ENCODE measurements at places on chromosomes 13 and 19.
A peak's percentile ranks its signal among the peaks of the same experiment; 100 is the strongest.

GRCh38 chr13:97339019-97339987 is 94.7 kb upstream of the RAP2A start:
- peak; percentile 38 for DNase-seq

DNA sequence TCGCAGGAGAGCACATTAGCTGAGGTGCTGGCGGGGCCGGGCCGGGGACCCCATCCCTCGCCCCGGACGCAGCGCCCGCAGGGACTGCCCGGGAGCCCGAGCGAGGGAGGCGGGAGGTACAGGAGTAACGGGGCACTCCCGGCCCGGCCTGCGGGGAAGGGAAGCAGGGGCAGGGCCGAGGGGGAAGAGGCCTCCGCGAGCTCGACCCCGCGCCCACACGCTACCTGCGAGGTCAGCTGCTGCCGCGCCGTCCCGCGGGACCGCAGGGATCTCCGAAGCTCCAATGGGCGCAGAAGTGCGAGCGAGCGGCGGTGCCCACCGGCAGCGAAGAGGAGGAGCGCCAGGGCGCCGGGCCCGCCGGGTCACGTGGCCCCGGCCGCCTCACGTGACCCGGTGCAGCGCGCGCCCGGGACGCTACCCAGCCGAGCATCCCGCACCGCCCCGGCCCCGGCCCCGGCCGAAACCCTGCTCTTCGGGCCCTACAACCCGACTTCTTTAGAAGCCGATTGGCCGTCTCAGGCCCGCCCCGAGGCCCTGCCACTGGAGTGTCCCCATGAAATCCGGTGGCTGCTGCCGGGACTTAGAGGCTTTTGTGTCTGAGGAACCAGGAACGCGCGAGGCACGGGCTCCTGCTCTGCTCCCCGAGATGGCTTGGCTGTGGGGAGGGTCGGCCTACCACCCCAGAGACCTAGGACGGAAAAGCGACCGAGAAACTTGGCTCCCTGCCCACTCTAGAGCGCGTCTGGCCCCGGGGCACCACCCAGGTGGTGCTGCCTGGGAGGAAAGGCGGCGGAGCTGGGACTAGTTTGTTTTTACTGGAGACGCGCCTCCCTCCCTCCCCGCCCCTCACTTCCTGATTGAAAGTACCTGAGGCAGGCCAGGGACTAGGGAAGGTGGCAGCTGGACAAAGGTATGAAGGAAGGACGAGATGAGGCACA is at the start of gene RCBTB1:
RCBTB1 (minus strand) TSS at position 339 of the 938 bp plus-strand sequence. CDS start 18,279 bp downstream, outside the sequence.
- DNase-seq: peak; percentile 70

GRCh38 chr13:36395280-36395679 is 37.0 kb upstream of the CCNA1 start:
- no peak for DNase-seq

GRCh38 chr19:58566989-58567388 is 6.1 kb downstream of the MZF1 start:
- no peak for DNase-seq

DNA sequence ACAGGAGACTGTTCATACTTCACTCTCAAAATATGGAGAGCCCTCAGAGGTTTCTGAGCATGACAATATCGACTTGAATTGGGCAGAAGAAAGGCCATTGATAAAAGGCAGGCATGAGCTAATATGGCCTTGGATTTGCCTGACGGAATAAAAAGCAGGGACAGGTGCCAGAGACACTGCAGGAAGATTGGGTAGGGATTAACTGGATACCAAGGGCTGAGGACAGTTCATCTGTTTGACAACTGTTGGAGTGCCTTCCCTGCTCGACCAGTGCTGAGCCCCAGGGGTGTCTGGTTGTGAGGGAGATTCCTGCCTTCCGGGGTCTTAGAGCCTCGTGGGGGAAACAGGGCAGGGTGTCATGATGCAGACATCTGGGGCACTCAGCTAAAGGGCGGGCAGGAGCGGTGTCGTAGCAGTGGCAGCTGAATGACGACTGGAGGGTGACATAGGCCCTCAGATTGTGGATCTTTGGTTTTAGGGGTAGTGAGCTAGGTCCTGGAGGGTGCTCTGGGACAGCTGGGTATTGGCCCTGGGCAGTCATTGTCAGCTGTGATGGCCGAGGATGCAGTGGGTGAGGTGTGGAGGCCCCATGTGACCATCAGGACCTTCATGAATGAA is 12.3 kb downstream of the GATAD2A start:
- DNase-seq: no peak

DNA sequence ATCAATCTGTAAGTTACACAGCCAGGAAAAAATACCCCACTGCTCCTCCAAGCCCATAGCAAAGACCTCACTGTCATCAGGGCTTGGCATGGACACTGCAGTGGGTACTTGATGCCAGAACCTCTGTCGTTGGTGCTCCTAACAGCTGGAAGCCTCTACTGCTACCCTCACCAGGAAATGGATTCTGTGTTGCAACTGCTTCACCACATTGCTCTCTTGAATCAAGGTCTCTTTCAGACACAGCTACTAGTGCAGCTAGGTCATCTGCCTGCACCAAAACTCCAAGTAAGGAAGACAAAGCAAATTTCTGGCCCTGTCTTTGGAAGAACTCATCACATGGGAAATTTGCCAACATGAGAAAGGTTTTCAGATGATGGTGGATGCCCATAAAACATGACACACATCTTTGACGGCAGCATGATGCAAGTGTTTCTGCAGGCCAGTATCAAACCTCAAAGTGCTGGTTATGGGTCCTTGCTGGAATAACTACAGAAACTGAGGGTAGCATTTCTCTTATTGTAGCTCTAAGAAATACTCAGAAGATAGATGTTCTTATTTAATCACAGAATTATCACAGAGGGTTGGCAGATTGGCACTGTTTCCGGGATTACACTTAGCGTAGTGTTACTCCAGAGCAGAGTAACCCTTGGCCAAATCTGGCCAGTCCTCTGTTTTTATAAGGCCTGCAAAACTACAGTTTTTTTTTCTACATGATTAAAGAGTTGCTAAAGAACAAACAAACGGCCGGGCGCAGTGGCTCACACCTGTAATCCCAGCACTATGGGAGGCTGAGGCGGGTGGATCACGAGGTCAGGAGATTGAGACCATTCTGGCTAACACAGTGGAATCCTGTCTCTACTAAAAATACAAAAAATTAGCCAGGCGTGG is 12.9 kb upstream of the PCCA start:
- DNase-seq: no peak

DNA sequence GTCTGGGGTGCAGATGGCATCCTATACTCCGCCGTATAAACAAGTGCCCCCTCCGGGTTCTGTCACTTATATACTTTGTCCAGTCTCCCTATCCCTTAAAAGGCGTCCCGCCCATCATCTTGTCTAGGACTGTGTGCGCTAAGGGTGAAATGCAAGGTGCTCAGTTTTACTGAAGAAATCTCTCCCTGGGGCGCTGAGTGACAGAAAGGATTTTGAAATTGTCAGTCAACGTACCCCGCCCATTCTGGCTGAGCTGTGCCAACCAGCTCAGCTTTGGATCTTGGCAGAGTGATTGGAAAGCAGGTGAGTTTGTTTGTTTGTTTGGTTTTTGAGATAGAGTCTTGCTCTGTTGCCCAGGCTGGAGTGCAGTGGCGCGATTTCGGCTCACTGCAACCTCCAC is 4.1 kb upstream of the TMEM161A start:
- no peak for DNase-seq

DNA sequence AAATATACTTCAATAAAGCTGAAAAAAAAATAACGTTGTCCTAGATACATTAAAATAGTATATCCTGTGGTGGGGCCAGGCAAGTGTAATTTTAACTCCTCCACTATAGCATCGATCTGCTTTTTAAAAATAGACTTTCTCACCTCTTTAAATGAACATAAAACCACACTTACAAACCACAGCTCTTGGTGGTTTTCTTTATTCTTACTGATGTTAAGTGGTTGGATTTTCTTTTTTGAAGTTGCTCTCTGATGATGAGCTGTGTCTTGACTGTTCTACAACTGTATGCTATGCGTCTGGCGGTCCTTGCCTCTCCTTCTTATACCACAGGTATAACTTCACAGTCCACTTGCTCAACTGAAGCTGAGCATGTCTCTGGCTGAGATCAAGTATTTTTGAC is 721.5 kb upstream of the KLHL1 start:
- DNase-seq: no peak

GRCh38 chr13:32039056-32039455 is 7.5 kb downstream of the FRY start:
- no peak for DNase-seq

DNA sequence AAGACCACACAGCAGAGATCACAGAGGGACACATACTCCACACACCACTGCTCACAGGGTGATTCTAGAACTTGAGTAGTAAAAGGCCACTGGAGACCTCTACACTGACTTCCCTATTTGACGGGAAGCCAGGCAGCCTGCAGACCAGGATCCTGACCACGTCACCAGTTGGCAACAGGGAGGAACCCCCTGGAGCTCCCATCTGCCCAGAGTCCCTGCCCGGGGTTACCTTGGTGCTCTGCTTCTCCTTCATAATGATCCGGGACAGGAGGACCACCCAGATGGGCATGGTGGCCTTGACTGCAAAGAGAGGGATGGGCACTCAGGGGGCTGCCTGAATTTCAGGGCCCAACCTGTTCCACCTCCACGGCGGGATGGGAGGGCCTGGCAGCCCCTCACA is 932 bp downstream of the SLC35E1 start:
- DNase-seq: no peak

DNA sequence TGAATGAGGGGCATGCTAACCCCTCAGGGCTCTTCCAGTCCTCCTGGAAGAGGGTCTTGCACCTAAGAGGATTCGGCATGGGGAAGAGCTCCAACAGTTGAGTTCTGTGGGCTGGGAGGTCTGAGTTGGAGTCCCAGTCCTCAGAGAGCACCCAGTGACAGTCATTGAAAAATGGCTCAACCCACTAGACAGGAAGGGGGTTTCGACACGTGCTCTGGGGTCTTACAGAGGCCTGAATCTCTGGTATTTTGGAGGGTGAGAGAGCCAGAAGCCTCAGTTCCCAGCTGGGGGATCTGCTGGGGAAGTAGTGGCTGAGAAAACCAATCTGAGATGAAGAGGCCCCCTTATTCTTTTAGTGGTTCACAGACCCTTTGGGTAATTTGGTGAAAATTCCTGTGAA is 9.0 kb downstream of the PTH2 start:
- DNase-seq: no peak

DNA sequence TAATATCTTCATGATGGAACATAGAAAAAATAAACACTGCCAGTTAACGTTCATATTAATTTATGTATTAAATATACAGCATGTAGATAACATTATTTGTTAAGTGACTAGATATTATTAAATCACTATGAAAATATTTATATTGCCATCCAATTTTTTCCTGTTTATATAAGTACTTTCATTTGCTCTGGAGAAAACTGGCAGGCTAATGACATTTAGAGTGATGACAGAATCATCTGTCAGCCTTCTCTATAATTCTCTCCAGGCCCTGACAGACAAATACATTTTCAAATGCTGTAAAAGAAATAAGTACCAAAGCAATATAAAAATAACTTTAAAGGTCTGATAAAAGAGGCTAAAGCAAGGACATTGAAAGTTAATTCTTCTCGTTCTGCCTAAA is 2556.7 kb upstream of the PCDH20 start:
- no peak for DNase-seq

DNA sequence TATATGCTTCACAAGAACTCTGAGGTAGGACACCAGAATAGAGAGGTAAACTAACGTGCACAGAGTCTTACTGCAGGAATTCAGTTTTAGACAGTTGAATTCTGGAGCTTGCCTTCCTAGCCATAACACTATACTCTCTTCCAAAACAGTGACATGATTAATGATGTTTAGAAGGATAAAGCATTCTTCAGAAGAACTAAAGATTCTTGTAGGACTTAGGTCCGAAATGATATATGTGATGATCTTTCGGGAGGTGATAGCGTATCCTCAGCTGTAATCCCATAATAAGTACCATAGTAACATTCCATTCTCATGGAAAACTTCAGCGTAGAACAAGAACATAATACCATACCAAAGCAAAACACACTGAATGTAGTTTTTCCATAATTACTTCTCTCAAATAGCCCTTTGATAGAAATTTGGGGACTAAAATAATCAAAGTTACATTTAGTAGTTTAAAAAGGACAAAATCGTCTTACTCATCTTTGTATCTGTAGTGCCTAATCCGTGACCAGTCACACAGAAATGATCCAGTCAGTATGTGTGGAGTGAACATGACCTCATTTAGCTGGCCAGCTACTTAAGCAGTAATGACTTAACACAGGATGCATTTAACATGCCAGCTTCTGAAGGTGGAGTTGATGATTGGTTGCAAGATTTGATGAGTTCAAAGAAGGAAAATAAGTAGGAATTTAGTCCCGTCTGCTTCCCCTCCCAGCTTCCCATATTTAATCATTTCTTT is 38.4 kb downstream of the PIBF1 start:
- DNase-seq: no peak

GRCh38 chr19:14432791-14433553 is at the start of gene PKN1:
Gene PKN1 (plus strand): TSS chr19:14433306. CDS start chr19:14433522, 216 bp downstream.
- DNase-seq: peak; percentile 5

DNA sequence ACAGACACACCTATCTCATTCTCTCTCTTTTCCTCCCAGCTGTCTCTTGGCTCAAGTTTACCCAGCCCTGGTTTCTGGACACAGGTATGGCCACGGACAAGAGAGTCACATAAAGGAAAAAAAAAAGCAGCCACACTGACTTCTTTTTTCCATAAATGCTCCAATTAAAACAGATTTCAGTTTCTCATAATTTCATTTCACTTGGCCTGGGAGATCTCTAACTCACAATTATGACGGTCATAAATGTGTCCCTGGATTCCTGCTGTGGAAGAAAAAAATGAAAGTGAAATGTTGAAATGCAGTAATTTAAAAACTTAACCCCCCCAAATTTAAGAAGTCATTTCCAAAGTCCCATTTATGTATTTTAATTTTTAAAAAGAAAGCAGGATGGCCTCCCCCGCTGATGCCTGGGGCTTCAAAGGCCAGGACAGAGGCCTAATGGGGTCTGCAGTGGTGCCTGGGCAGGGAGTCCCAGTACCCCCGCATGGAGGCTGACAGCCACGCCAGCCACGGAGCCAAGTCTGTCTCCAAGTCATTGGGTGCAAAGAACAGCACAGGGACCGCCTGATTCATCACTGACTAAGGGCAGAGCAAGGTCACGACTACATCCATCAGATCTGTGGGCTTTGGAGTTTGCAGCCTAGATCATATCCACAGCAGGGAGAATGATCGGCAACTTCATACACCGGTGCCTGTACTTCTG is 79.7 kb downstream of the TSHZ3 start:
- DNase-seq: no peak

DNA sequence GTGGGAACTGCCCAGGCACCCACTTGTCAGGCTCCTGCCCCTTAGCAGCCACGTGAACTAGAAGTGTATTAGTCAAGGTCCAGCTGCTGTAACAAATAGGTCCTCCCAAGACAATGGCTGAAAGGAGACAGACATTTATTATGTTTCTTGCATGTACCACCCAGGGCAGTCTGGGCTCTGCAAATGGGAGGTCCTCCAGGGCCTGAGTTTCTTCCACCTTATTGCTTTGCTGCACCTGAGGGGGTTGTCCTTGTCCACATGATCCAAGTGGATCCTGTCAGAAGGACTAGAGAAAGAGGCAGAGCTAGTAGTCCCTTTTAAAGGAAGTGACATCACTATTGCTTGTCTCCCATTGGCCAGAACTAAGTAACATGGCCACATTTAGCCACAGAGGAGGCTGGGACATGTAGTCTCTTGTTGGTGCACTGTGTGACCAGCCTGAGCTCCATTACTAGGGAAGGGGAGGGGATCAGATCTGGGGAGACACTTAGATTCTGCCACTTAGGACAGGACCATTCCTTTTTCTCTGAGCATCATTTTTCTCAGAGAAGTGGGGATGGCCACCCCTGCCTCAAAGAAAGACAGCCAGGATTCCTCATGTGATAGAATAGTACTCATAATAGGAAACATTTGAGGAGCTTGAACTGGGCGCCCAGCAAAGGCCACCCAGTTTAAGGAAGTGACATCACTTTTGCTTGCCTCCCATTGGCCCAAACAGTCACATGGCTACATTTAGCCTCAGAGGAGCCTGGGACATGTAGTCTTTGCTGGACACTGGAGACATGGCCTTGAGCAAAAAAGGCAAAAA is 15.1 kb downstream of the CC2D1A start:
- DNase-seq: no peak
